Mesendoderm (in vitro differentiated cells): ENCODE measurements at places on chromosomes 16 and 17.
A peak's percentile ranks its signal among the peaks of the same experiment; 100 is the strongest.

GRCh38 chr17:32610943-32611342 is 124.2 kb downstream of the CDK5R1 start:
- DNase-seq: peak; percentile 25

GRCh38 chr17:15263680-15264079 is 1.4 kb downstream of the PMP22 start:
- no peak for DNase-seq

- no peak for DNase-seq
Measured at GRCh38 chr16:79618041-79618691, 17.6 kb upstream of the MAF start.

- no peak for DNase-seq
Measured at GRCh38 chr16:23642246-23642774, 1.0 kb downstream of the DCTN5 start.

DNA sequence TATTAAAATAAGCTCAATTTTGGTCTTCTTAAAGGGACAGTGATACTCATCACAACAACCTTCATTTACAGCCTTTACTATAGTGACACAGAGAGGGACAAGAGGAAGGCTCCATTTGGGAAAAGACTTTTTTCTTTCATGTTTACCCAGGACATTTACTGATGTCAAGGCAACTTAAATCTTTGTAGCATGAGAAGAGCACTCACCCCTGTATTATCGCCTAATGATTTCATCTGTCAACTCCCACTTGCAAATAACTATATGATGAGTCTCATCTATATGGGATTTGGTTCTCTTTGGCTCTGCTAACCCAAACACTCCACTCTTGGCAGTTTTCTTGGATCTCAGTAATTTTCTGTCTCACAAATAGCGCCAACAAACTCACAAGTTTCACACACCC is 24.1 kb downstream of the BLMH start:
- no peak for DNase-seq

DNA sequence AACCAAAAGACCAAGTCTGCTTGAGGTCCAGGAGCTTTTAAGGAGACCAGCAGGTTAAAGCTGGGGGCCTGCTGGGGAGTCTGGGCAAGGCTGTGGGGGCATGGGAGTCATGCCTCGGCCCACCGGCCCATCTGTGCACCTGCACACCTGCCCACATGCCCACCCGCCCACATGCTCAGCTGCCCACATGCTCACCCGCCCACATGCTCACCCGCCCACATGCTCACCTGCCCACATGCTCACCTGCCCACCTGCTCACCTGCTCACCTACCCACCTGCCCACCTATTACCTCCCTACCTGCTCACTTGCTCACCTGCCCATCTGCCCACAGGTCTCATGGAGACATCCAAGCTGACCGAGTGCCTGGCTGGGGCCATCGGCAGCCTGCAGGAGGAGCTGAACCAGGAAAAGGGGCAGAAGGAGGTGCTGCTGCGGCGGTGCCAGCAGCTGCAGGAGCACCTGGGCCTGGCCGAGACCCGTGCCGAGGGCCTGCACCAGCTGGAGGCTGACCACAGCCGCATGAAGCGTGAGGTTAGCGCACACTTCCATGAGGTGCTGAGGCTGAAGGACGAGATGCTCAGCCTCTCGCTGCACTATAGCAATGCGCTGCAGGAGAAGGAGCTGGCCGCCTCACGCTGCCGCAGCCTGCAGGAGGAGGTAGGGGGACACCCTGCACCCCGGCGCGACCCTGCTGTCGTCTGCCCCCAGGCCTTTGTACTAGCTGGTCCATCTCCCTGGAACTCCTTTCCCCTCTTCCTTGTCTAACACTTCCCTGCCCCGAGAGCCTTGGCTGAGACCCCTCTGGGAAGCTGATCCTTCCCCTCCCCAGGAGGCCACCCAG is 14.0 kb downstream of the CARD14 start:
- DNase-seq: no peak

GRCh38 chr17:59257101-59257500 is 36.8 kb downstream of the GDPD1 start:
- DNase-seq: peak; percentile 77
